Gastrocnemius medialis (tissue), 4 donors: ENCODE measurements at places on chromosomes 6 and 20. TPM values are rescaled to one million over a fixed set of nuclear protein-coding genes. Genes with fewer than 3 reads are reported as not detected.

SPTLC3 gene
- 2.4 TPM for total RNA-seq

TCP11 gene
- total RNA-seq, result not detected

DCDC2 gene
- 0.41 TPM for total RNA-seq

BPIFB2 gene
- total RNA-seq, result not detected

GRM1 gene
- not detected for total RNA-seq

CDC5L gene
- total RNA-seq, result 28.2 TPM

GJA1 gene
- total RNA-seq, result 8.7 TPM

COL21A1 gene
- total RNA-seq, result 0.61 TPM

TUBE1 gene
- total RNA-seq, result 8.4 TPM

HSPA1A gene
- total RNA-seq, result 127 TPM

SYNDIG1 gene
- 0.20 TPM for total RNA-seq

ESR1 gene
- 1.0 TPM for total RNA-seq

REV3L gene
- 45.8 TPM for total RNA-seq

DSTN gene
- 94.0 TPM for total RNA-seq

MOG gene
- total RNA-seq, result not detected

KIAA0408 gene
- 57.4 TPM for total RNA-seq

PRRT1 gene
- total RNA-seq, result not detected

GTSF1L gene
- not detected for total RNA-seq

MCHR2 gene
- total RNA-seq, result not detected

GNAS-AS1 gene
- total RNA-seq, result not detected

SLC23A2 gene
- 2.6 TPM for total RNA-seq

ATF6B gene
- 18.4 TPM for total RNA-seq

TRIM40 gene
- total RNA-seq, result not detected

FKBP1C gene
- total RNA-seq, result not detected

IL20RA gene
- 1.1 TPM for total RNA-seq

ID4 gene
- total RNA-seq, result 2.0 TPM

C20orf144 gene
- not detected for total RNA-seq
